Retinal pigment epithelial cell (primary cell): ENCODE measurements at places on chromosomes 1 and 21.

DNA sequence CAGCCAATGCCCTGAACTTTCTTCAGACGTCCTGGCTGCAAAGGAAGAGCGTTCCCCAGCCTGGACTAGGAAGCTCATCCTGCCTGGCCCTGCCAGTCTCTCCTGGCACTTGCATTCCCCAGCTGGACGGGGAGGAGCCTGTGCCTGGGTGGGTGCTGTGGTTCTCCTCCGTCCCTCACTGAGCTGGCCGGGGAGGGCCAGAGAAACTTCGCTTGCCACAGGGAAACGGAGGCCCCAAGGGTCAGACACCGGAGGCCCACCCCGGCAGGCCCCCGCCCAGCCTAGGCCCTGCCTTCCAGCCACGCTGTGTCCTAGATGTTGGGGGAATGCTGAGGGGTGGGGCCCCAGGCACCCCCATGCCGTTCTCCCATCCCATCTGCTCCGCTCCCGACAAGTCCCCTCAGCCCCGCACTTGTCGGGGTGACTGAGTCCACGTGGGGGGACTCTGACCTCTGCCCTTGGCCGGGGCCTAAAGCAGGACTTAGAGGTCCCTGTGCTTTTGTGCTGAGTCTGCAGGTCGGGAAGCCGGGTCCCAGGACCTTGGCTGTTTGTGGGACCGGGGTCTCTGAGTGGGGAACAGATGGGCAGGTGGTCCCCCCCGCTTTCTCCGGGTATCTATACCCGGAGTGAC, 4.8 kb downstream of the FTCD start:
- no peak for DNase-seq

DNA sequence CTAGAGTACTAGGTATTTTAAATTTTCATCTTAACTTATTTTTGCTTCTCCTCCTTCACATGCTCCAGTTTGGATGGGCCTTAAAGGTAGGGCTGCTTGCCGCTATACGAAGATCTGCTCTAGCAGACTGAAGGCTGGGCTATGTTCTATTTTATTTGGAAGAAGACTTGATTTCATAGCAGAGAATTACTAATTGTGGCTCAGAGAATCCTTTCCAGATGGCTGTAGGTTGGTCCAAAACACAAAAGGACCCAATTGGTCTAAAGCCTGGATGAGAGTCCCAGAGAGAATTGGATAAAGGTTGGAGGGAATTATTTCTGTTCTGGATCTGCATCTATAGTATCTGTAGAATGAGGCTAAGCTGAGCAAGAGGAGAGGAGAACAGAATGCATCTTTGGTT, 719.4 kb upstream of the PTBP2 start:
- DNase-seq, result no peak

- DNase-seq, result no peak
Observed at GRCh38 chr1:204746838-204747442, 61.4 kb upstream of the LRRN2 start.

- DNase-seq, result no peak
Observed at GRCh38 chr21:14523234-14523633, 22.9 kb downstream of the SAMSN1 start.

GRCh38 chr1:52238474-52238873, 96.6 kb downstream of the ZFYVE9 start:
- no peak for DNase-seq

DNA sequence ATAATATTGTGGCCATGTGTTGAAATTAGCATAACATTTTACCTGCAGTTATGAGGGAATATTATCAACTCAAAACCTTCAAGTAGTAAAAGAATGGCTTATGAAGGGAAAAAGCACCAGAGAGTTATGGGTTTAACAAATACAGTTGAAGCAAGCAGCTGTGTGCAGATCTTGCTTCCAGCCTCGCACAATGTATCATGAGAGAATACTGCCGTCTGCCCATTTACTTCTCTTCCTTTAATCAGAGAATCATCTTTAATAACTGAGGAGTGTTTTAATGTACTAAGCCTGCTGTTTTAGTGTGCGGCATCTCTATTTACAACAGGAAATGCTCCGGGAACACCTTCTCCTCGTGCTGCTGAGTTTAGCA, 120.9 kb downstream of the ATG4C start:
- no peak for DNase-seq
